Stimulated activated naive B cell treated with anti-CD40 and anti-IgM and Interleukin-4, amounts not matched to agents 10 μg/mL and 1 μg/mL and 100 μg/mL, for 72 hours (primary cell): ENCODE measurements at places on chromosomes 11 and 22.

DNA sequence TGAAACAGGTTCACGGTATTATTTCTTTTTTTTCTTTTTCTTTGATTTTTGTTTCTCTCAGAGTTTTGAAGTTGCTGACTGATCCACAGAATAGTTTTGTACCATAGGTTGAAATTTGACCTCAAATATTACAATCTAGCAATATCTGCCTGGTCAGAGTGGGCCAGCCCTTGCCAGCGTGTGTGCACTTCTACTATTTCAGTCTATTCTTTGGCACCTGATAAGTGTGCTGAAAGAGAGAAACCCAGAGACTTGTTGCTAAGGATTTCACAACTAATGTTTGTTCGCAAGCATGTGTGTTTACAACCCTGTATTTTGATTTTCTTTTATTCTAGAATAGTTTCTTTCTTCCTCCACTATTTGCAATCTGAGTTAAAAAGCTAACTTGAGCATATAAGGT is 1125.2 kb upstream of the CNTN5 start:
- no peak for DNase-seq

DNA sequence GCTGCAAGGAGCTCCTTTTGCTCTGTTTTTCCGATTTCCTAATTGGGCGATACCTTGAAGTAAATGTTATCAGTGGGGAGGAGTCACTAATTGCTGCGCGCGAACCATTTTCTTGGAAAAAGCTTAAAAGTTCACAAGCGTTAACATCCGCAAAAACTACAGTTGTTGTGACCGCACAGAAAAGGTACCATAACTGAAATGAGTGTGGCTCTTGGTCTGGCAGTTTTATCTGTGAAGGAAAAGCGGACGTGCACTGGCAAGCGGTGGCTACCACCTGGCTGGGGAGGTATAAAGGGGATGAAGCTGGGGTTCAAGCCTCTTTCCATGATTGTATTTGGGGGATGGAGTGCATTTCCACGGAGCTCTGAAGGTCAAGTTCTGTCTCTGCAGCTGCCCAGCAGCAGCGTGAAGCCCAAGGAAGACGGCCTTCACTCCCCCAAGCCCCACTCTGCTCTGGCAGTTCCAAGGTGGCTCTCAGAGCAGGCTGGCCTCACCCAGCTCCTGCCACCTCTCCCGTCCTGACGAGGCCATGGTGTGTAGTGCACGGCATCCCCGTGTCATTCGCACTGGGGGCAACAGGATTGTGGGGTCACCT is 27.5 kb downstream of the MOV10L1 start:
- DNase-seq = no peak

GRCh38 chr22:42938976-42939375 is 76.0 kb downstream of the PACSIN2 start:
- no peak for DNase-seq

- DNase-seq = no peak
These were observed 804.2 kb downstream of the NTM start for GRCh38 chr11:132174362-132175255.

GRCh38 chr22:29964776-29965175 is 81.8 kb downstream of the MTMR3 start:
- DNase-seq = no peak

GRCh38 chr11:2700415-2701211 is 819 bp upstream of the KCNQ1OT1 start:
- no peak for DNase-seq

DNA sequence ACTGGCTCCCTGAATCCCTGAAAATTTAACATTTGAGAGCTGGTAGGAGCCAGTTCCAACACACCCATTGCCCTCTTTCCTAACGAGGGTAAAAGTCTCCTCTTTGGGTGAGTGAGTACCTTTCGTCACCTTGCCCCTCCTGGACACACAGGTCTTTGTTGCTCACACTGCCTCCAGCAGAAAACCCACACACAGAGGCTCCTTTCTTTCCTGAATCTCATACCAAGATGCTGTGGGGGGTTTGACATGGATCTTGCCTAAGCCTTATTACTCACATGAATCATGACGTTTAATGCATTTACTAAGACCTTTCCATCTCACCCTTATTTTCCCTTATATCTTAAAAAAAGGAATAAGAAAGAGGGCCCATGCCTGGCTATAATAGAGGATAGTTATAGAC is 53.0 kb downstream of the PARVA start:
- no peak for DNase-seq

GRCh38 chr22:29477723-29478318 is 2.2 kb upstream of the NEFH start:
- no peak for DNase-seq

GRCh38 chr11:2375964-2376551 is 1.1 kb upstream of the CD81 start:
- no peak for DNase-seq

DNA sequence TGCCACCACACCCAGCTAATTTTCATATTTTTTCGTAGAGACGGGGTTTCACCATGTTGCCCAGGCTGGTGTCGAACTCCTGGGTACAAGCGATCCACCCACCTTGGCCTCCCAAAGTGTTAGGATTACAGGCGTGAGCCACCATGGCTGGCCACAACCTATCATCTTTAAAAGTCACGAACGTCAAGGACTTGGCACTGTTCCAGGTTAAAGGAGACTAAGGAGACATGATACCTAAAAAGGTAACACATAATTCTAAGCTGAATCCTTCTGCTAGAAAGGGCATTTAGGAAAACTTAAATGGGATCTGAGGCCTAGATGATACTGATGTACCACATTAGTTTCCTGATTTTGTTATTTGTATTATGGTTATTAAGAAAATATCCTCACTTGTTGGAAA is 43.3 kb upstream of the SYT9 start:
- no peak for DNase-seq

DNA sequence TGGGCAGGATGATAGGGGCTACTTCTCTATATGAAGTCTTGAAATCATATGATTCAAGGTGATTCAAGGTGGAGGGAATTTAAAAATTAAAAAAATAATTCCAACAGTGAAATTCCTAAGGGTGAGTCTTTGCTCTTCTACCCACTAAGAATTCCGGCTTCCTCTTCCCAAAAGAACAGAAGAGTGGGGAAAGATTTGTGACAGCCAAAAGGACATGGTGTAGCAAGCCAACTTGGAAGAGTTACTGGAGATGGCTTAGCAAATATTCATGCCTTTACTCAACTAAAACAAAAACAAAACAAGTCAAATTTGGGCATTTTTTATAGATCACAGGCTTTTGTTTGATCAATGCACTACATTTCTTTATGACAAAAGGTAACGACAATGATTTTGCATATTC is 12.3 kb downstream of the ZBED5 start:
- no peak for DNase-seq

DNA sequence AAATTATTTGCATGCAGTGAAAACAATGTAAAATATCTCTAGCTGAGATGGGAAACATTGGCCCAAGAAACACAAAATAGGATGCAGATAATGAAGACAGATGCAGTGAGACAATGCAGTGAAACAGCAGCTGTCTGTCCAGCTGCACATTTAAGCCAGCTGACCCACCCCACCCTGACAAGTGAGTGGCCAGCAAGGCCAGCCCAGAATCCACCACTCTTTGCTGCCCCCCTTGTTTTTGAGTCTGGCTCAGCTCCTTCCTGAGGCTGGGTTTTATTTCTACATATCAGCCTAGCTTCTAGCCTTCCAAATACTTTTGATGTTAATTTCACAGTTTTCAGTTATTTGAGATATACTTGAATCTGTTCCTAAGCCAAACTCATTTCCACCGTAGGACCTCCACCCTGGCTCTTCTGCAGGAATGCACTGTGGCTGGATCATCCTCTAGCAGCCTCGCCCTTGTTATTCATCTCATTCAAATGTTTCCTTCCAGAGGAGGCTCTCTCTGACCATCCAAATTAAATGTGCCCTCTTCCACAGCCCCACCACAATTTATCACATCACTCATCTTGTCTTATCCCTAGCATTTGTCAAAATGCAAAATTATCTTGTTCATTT is 154.1 kb upstream of the POU2AF2 start:
- DNase-seq = no peak

DNA sequence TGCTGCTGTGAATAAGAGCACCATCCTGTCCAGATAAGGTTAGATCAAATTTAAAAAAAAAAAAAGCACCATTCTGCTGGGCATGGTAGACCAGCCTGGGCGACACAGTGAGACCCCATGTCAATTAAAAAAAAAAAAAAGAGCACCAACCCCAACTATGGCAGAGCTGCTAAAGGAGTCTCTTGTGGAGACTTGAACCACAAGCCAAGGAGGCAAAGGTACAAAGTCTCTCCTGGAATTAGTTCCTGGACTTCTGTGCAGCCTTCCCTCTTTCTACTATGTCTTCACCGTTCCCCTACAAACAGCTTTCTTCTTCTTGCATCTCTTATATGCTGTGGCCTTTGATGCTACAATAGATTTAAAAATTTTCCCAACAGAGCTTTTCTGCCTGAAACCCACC is 1.3 kb downstream of the PIK3C2A start:
- no peak for DNase-seq

- DNase-seq = no peak
These were observed 124.7 kb downstream of the MED15 start for GRCh38 chr22:20632082-20632481.

DNA sequence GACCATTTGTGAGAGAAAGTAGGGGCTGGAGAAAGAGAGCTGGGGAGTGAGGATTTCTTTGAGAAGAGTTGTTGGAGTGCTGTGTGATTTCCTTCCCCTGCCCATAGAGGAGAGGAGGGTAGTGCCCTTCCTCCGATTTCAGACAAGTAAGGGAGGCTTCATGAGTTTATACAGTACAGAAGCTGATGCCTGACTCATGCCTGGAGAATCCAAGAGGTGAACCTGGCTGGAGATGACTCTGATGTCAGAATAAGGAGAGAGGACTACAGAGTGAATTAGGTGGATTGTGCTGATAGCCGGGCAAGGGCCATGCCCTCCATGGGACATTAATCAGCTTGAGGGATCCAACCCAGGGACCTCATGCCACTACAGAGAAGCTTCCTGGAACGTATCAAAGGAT is 91.6 kb downstream of the FAR1 start:
- no peak for DNase-seq

DNA sequence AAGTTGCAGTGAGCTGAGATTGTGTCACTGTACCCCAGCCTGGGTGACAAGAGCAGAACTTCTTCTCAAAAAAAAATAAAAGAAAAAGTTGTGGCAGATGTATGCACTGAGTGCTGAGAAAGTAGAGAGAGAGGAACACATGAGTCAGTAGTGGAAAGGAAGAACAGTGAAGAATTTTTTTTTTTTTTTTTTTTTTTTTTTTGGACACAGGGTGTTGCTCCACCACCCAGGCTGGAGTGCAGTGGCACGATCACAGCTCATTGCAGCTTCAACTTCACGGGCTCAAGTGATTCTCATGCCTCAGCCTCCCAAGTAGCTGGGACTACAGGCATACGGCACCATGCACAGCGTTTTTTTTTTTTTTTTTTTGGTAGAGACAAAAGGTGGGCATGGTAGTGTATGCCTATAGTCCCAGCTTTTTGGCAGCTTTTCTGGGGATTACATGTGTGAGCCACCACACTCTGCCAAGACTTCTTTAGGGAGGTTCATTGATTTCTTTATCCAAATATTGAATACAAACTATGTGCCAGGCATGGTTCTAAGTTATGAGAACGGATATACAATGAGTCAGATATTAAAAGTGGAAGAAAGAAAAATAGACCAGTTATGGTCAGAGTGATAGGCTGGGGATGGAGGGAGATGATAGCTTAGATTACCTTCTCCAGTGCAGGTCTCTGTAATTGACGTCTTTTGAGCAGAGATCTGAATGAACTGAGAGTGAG is 62.0 kb downstream of the YAP1 start:
- no peak for DNase-seq

DNA sequence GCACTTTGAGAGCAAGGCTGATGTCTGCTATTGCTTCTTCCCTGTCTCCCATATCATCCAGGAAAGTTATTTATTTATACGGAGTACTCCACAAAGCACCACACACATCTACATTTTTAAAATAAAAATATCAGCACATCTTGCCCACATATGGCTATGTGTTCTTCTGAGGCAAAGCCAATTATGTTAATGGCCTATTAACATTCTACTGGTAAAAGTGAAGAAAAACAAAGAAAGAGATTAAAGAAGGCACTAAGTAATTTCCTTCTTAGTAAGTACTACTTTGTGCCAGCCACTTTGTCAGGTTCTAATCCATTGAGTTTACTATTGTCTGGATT is 548.7 kb downstream of the OPCML start:
- no peak for DNase-seq

GRCh38 chr11:44244639-44245310 is 65.2 kb downstream of the ALX4 start:
- no peak for DNase-seq

DNA sequence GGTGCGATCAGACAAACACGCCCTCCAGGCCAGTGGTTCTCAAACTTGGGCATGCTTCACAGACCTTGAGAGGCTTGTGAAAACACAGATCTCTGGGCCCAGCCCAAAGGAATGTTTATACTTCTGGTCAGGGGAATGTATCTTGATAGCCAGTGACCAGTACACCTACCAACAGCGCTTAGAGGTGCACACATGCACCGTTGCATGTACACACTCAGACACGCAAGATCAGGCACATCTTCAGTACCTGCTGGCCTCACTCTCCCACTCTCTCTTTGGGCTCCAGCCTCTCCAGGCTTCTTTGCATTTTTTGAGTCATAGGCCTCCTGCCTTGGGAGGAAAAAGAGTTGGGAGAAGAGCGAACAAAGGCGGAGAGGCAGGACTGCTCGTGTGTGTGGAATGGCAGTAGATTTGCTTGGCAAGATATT is 11.7 kb upstream of the FXYD6 start:
- no peak for DNase-seq

GRCh38 chr11:15551901-15552851 is 437.5 kb downstream of the INSC start:
- no peak for DNase-seq

DNA sequence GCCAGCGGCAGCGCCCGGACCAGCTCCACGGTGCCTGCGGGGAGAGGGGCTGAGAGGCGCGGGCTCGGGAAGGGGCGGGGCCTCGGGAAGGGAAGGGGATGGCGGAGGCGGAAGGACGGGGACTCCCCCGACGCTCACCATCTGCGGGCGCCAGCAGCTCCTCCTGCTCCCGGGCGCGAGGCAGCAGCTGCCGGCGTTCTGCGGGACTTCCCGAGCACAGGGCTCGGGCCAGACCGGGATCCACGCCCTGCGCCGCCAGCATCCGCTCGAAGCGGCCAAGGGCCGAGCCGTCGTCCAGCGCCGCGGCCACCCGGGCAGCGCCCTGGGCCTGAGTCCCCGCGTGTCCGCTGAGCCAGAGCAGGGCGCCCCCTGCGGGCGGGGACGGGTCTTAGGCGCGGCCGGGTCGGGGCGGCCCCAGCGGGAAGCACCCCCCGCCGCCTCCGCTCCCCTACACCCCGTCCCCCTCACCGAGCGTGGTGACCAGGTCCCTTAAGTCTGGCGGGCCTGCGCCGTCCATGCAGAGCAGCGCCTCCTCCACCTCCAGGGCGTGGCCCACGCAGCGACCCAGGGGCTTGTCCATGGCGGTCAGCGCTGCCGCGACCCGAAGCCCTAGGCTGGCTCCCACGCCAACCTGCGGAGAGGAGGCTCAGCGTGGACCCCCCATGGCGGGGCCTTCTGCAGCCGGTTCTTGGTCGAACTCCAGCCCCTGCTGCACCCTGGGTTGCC is 873 bp upstream of the SCO2 start:
- peak; percentile 86 for DNase-seq

GRCh38 chr11:96272529-96273222 is 70.3 kb downstream of the MAML2 start:
- no peak for DNase-seq

GRCh38 chr11:2883979-2884815 is 1.4 kb downstream of the CDKN1C start:
- no peak for DNase-seq
